ENCODE measurements at places on chromosomes 7 and 10. TPM values are rescaled to one million over a fixed set of nuclear protein-coding genes. Genes with fewer than 3 reads are reported as not detected.

Gene MYPN
- total RNA-seq: not detected

Gene IMPDH1
- total RNA-seq: 73.9 TPM

Gene MMP21
- not detected for total RNA-seq

Gene TMEM26
- not detected for total RNA-seq

Gene KNDC1
- not detected for total RNA-seq

Gene RBP4
- total RNA-seq: not detected

Gene SFMBT2
- 23.1 TPM for total RNA-seq

Gene RAB19
- 6.8 TPM for total RNA-seq

Gene STEAP1B
- total RNA-seq: not detected

Gene GPR26
- total RNA-seq: not detected

GRCh38 chr10:16942381-16943078, 125.3 kb upstream of the RSU1 start:
- no peak for DNase-seq

GRCh38 chr7:140348161-140348849, 50.0 kb downstream of the SLC37A3 start:
- no peak for DNase-seq

DNA sequence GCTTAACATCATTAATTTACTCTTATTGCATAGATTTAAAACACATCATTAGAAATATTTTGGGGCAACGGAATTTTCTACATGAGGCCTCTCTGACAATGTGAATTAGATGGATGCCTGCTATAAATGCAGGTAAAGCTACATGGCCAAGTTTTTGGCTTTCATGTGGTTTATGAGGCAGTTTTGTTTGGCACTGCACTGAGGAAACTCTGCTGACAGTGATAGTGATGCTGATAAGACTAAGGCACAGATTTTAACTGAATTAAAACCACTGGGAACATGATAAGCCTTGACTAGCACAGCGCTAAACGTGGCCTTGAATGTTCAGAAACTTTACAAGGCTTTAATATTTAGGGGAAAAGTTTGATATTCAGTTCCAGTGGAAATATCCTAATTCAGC, 114.3 kb upstream of the NOBOX start:
- DNase-seq: no peak

DNA sequence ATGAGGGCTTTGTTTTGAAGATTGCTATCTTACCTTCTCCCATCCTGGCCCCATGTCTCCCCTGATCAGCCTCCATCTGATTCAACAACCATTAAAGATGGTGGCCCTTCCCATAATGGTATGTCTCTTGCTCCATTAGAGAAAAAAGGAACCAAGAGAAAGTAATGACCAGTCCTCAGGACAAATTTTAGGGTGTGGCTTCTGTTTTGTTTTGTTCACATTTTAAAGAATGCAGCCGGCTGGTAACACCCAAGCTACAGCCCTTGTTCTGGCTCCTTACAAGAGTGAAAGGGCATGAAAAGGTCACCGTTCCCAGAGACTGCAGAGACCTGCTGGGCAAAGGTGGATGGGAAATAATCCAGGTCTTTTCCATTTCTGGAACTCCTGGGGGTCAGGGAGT, 287.9 kb upstream of the NEBL start:
- DNase-seq: no peak

GRCh38 chr10:131576341-131577177, 265.0 kb upstream of the TCERG1L start:
- no peak for DNase-seq

GRCh38 chr7:112538726-112539255, 58.0 kb downstream of the LSMEM1 start:
- DNase-seq: no peak

- no peak for DNase-seq
Observed at GRCh38 chr10:33152146-33152545, 182.3 kb downstream of the NRP1 start.

DNA sequence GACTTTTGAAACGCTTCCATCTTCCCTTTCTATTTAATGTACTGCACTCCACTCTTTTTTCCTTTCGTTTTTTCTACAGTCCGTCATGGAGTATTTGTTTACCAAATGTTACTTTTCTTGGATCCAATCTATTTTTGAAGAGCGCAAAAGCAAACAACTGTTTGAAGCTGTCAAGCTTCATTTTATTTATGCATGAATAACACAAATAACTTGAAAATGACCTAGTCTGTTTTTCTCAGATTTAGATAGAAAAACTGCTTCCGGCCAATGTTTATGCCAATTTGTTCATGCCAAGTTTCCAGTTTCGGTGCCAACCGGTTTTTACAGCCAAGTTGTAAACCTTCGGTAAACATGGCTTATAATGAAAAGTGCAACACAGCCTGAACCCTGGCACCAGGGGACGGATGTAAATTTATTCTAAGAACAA, 150.9 kb upstream of the KLF6 start:
- no peak for DNase-seq

DNA sequence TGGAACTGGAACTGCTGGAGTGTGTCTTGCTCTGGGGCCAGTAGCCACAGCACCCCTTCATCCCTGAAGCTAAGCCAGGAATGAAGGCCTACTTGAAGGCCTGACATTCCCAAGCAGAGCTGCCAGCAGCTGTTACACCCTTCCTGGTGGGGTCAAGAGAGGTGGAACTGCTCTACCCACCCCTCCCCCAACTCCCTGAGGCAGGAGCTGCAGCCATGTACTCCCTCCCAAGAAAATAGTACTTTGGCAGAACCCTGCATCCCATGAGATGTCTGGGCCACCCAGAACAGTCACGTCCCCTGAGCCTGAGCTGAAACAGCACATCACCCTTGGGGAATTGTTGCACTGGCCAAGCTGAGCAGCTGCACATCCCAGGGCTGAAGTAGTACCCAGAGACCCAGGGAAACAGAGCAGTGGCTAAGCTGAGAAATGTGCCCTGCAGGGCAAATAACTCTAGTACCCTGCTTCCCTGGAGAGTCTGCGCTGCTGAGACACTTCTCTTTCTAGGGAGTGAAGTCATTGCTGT, 63.4 kb upstream of the PLA2G12B start:
- DNase-seq: no peak

- DNase-seq: no peak
Observed at GRCh38 chr7:154231732-154232131, 179.5 kb downstream of the DPP6 start.

DNA sequence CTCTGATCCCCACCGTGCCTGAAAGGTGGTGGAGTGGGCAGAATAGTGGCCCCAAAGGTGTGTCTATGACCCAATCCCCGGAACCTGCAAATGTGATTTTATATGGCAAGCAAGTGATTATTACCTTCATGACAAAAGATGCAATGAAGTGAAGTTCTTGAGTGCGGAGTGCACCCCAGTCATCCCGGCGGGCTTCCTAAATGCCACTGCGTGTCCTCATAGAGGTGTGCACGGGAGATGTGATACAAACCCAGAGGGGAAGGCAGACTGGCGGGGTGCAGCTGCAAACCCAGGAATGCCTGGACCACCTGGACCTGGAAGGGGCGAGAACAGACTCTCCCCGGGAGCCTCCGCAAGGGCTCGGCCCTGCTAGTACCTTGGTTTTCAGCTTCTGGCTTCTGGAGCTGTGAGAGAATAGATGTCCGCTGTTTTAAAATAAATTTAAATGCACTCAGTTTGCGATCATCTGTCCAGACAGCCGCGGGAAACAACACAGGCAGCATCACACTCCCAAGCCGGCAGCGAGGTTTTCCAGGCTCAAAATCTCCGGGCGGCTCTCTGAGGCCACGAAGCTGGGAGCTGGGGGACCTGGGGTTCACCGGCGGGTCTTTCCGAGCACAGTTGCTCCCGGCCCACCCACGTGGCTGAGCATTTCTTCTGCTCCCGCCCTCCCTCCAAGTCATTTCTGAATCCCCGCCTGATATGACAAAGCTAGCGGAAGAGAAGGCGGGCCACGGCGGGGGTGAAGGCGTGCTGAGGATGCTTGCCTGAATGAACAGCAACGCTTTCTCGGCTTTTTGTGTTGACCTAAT, 50.4 kb upstream of the EBF3 start:
- DNase-seq: no peak

DNA sequence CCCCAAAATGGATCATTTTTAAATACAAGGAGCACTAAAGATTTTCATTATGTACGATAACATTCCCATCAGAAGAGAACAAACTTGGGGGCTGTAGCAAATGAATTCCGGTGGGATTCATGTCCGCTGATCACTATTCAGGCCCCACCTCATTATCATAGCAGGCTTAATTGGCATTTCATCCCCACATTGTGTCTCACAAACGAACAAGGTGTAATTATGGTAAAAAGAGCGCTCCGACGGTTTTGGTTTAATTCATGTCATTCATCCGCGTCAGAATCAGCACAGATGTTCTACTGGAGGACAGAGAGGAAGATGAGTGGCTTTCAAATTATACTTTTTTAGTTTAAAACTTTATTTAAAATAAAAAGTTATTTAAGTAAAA, 124.7 kb downstream of the MAD1L1 start:
- no peak for DNase-seq

GRCh38 chr10:29186221-29186620, 102.6 kb upstream of the LYZL1 start:
- no peak for DNase-seq

DNA sequence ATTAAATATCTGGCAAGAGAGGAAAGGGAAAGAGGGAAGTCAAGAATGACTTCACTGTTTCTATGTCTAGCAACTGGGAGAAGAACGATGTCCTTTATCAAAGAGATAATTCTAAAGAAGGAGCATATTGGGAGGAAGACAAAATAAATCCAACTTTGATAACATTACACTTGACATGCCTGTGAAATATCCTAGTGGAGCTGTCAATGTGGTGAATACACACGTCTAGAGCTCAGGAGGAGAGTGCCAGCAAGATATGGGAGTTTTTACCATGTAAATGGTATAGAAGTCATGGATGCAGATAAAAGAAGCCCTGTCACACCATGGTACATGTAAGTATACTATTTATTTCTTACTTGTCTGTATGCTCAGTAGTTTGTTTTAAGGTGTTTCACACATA, 356.7 kb downstream of the HPSE2 start:
- no peak for DNase-seq

GRCh38 chr7:51072281-51072680, 244.3 kb downstream of the COBL start:
- no peak for DNase-seq

DNA sequence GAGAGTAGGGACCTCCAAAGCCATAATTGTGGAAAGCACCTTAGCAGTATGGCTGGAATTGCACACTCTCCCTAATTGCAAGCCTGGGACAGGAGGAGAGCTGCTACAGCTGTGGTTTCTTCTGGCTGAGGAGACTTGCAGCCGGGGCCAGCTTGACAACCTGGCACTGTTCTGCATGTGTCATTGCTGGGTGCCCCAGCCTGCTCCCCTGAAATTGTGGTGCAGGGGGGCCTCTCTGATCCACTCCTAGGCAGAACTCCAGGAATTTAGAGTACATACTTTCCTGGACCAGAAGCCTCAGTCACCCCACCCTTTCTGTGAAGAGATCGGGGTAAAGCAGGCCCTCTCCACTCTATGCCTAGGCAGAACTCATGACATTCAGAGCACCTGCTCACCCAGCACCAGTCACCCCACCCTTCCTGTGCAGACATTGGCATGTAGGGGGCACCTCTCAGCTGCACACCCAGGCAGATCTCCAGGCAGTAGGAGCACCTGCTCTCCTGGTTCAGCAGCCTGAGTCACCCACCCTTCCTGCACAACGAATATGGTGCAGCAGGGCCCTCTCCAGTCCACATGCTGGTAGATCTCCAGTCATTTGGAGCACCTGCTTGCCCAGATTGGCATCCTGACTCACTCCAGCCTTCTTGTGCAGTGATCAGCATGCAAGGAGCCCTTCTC, 34.4 kb upstream of the DYNC1I1 start:
- DNase-seq: no peak

DNA sequence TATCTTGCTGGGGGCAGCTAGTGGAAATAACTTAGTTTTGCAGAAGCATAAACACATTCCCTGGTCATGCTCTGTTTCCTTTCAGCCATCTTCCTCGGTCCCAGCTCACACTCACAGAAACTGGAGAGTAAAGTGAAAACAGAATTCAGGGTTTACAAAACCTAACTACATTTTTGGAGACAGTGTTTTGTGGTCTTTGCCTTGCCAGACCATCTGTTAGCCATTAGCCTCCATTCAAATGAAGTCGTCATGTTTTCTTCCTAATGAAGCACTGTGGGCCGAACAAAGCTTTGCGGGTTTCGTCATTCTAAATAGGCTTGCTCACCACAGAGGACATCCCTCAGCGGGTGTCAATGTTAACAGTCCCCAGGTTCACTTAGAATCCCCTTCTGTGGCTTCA, 214.6 kb upstream of the TMEM72 start:
- no peak for DNase-seq

- DNase-seq: no peak
Observed at GRCh38 chr10:71966046-71967004, 2.1 kb downstream of the CHST3 start.

DNA sequence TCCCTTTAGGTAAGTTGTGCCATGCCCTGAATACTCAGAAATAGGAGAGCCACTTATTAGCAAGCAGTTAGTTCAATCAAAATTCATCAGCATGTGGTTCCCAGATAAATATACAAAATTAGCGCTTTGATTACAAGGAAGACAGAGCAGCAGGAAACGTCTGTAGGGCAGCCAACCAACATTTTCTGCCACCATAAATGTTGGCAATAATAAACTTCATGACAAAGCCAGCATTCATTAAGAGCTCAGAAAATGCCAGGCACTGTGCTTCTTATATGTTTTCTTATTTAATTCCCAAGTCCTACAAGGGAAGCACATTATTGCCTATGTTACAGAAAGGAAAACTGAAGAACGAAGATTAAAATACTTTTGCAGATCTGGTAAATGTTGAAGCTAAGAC, 22.0 kb upstream of the ABCB5 start:
- no peak for DNase-seq

DNA sequence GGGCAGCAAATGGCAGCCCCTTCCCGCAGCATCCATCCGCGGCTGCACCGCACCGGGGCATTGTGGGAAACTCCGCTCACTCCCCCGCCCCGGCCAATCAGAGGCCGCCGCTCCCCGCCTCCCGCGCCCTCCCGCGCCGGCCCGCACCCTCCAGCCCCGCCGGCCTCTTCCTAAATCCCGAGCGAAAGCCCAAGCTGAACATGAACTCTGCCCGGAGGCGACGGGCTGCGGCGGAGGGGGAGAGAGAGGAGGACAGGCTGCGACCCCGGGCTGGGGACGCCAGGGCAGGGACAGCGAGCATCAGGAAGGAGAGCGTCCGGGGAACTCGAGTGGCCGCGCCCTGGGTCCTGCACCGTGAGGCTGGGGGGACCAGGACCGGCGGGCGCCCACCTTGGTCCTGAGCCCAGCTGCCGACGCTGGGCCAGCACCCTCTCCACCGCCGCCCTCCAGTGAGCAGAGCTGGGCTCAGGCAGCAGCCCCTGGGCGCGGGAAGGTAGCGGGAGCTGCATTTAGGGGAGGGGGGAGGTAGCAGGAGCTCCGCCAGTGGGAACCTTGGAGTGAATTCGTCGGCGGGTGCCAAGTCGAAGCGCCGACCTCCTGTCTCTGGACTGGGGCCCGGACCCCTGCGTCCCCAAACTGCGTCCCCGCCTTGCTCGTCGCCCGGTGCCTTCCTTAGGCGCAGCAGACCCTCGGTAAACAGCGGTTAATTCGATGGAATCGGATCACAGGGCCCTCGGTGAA, at the start of gene DGKI:
DGKI (minus strand) TSS at position 148 of the 741 bp plus-strand sequence.
- DNase-seq: no peak

GRCh38 chr7:22420973-22421635, 64.2 kb upstream of the RAPGEF5 start:
- no peak for DNase-seq

- DNase-seq: no peak
Observed at GRCh38 chr10:113450906-113451305, 101.9 kb upstream of the HABP2 start.
